Activated CD8-positive, alpha-beta memory T cell treated with anti-CD3 and anti-CD28 coated beads, Interleukin-2, amount 50 U/mL, for 4 hours (primary cell): ENCODE measurements at places on chromosomes 5 and 9.
A peak's percentile ranks its signal among the peaks of the same experiment; 100 is the strongest.

GRCh38 chr5:177233206-177233605 is 70.3 kb downstream of the RAB24 start:
- no peak for DNase-seq

- DNase-seq = no peak
These were observed 10.1 kb downstream of the ARL14EPL start for GRCh38 chr5:116042375-116042774.

- DNase-seq = no peak
These were observed 223.7 kb downstream of the PCSK5 start for GRCh38 chr9:76114144-76114543.

DNA sequence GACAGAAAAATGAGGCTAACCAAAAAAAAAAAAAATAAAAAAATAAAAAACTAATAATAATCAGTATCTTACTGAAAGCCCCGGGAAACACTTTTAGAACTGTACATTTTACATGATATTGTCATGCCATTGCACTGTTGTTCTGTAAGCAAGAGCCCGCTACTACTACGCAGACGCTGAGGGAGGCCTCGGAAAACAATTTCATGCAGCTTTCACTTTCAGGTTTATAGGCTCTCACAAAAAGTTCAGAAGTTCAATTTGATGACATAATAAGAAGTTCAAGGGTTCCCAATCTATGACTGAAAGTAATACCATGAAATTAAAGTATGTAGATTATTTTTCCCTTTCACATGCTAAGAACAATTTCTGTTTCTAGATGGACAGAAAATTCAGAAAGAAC is 318.3 kb upstream of the ITGA1 start:
- no peak for DNase-seq

DNA sequence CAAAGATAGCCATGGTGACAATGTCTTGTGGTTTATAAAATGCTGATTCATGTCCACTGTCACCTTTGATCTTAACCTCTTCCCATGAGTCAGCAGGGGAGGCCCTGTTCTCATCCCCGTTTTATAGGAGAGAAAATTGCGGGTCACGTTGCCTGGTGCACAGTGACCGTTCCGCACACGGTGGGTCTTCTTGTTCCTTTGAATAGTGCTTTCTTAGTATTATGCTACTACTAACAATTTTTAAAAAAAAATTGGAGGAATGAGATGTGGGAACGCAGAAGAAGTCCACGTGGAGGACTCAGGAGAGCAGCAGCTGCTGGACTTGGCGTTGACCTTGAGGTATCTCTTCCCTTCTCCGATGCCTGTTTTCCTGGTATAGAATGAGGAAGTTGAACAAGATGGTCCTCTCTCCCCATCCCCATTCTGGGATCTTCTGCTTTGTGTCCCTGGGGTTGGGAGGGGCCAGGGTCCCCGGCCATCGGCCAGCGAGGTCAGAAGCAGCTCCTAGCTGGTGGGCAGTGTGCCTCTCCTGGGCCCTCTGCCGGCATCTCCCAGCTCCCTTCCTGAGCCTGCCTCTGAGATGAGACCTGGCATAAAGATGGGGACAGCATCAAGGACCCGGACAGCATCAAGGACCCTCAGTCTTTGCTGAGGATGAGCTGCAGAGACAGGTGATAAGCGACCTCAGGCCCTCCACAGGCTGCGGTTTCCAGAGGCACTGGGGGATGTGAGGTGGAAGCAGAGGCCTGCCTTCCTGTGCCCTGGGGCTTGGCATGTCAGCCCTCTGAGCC is 143.9 kb downstream of the C9orf50 start:
- no peak for DNase-seq

GRCh38 chr5:140157032-140157781 is 17.8 kb upstream of the CYSTM1 start:
- DNase-seq = peak; percentile 87

- no peak for DNase-seq
These were observed 1.1 kb upstream of the BRD3 start for GRCh38 chr9:134068744-134069479.

GRCh38 chr5:54669285-54669684 is 151.7 kb downstream of the SNX18 start:
- no peak for DNase-seq

- DNase-seq = no peak
These were observed 15.6 kb downstream of the GFRA3 start for GRCh38 chr5:138258704-138259292.

DNA sequence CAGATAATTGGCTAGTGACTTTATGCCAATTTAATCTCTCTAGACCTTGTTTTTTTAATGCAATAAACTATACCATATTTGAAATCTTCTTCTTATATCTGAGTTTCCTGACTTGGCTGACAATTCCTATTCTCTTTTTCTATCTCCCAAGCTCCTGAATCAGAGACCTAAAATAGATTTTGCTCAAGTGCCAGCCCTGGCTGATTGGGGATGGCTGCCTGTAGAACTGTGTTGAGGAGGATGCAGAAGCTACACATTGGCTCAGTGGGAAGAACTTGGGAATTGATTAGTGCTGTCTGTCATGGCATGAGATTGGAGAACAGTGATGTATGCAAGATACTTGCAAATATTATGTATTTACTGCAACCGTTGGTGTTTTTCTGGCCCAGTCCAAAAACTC is 132.8 kb downstream of the INSYN2B start:
- DNase-seq = no peak

DNA sequence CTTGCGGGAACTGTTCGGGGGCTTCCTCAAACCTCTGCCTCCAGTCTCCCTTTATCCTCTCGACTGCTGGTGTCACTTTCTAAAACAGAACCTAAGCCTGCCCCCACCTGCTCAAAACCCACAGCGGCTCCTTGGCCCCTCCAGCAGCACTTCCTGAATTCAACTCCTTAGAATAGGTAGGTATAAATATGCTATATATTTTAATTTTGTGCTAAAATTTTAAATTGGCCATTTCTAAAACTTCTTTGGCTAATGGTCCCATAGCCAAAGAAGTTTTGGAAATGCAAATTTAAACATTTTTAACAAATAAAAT is 71.8 kb upstream of the TBC1D2 start:
- no peak for DNase-seq

GRCh38 chr5:160029540-160030139 is 20.7 kb downstream of the TTC1 start:
- DNase-seq = no peak

GRCh38 chr5:61401726-61402125 is 69.7 kb downstream of the ZSWIM6 start:
- DNase-seq = no peak

DNA sequence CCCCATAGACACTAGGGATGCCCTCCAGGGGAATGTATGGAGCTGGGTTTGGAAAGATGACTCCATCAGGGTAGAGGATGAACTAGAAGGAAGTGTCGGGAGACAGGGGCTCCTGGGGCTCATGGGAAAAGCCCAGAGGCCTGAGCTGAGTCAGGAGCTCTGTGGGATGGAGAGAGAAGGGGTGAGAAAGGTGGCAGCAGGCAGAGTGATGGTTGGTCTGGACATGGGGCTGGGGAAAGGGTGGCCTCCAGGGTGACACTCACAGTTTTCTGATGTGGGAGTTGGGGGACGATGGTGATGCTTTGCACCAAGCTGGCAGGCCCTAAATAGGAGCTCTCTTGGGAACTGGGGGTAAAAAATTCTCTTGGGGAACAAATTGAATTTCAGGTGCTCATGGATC is 213.5 kb upstream of the MVB12B start:
- DNase-seq = no peak

DNA sequence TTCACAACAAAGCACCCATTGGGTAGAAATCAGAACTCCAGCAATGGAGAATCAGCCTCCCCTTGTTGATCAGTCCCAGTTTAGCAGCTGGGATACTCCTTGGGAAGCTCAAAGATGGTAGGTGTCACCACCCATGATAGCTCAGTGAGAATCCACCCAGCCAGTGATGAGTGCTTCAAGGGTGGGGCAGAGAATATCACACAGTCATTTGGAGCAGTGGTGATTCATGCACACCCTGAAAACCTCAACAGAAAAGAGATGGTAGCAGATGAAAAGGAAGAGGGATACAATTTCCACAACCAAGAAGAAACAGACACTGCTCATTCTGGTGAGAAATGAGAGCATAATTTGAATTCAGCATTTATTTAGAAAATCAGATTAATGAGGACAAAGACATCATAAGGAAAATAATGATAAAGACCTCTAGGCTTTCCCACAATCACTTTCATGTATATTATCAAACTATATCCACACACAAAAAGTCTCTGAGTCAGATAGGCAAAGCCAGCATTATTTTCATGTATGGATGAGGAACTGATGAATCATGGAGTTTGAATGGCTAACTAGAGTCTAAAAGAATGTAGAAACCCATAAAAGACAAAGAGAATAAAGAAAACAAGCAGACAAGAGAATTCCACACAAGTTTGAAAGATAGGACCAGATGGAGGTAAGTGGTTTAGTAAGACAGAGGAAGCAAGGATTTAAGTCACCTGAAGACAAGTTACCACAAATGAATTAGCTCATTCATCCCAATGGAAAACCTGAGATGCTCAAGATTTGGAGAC is 82.9 kb downstream of the FEM1C start:
- no peak for DNase-seq

- DNase-seq = no peak
These were observed 48.2 kb downstream of the GPR107 start for GRCh38 chr9:130101915-130102314.

- no peak for DNase-seq
These were observed 44.2 kb downstream of the PKD2L2 start for GRCh38 chr5:137933491-137933911.

DNA sequence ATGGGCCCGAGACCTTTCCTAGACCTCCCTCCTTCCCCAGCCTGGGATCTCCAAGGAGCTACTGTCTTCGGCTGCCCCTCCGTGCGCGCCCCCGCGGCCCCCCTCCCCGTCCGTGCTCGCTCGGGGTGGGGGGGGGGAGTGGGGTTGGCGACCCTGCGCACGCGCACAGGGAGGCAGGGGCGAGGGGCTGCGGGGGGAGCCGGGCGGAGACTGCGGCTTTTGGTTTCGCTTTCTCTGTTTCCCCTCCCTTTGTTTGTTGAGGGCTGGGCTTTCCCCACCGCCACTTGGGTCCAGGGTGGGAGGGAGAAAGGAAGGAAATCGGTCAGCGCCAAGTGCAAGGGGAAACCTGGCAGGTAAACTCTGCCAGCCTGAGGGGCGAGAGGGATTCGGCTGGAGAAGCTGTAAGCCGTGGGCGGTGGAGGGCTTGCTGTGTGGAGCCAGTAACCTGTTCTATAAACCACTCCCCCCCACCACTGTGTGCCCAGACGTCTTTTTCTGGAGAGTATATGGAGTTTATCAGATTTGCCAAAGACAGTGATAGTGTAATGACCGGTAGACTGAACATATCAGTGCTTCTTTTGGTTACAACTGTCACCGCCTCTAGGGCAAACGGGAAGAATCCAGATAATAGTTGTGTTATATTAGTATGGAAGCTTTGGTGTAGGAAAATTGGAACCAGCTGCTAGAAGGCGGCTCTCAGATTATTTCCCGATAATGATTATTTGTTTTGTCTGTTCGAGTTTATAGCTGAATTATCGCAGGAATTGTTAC is 684 bp downstream of the DNAJA1 start:
- peak; percentile 76 for DNase-seq
